ENCODE measurements at places on chromosomes 16 and 17. TPM values are rescaled to one million over a fixed set of nuclear protein-coding genes. Genes with fewer than 3 reads are reported as not detected.

- DNase-seq: peak; percentile 49
Observed at GRCh38 chr16:30748634-30749445, 615 bp downstream of the PHKG2 start.

GRCh38 chr16:88524274-88524972, 45.8 kb upstream of the ZC3H18 start:
- DNase-seq: no peak

GRCh38 chr17:17661834-17662385, 19.3 kb upstream of the RAI1 start:
- DNase-seq: no peak

DNA sequence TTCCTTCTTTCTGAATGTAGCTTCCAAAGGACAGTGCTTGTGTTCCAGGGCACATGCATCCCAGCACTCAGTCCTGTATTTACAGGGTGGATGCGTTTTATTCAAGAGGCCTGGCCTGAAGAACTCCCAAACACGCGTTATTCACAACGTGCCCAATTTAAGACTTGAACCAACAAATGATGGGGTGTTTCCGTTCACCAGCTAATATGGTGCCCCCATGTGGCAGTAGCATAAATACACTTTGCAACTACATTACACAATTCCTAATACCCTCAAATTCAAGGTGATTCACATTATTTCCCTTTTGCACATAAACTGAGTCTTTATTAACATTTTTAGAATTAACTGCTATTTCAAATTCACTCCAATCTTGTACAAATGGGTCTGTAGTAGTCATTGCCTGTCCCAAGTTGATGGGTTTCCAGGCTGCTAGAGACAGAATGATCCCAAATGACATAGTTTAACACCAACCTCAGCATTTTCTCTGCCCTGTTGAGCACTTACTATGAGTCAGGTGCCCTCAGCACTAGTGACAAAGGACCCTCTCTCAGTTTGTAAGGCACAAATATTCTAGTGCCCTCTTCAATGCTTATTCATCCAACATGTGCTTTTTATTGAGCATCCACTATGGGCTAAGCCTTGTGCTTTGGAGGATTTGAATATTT, 26.9 kb downstream of the HSD17B2 start:
- no peak for DNase-seq

DNA sequence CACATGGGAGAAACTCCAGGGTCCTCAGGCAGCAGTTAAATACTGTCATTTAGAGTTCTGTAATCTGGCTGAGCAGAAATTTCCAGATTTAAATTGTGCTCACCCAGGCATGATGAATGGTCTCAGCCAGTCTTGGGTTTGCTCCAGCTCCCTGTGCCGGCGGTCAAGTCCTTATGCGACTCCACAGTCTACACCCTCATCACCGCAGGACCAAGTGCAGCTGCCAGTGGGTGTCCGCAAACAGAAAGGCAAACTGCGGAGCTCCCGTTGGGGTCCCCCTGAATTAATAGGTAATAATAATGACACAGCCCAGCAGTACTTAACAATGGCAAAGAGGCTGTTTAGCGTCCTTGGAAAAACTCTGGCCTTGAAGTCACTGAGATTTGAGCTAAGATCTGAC, 3.9 kb upstream of the CACNG4 start:
- no peak for DNase-seq

DNA sequence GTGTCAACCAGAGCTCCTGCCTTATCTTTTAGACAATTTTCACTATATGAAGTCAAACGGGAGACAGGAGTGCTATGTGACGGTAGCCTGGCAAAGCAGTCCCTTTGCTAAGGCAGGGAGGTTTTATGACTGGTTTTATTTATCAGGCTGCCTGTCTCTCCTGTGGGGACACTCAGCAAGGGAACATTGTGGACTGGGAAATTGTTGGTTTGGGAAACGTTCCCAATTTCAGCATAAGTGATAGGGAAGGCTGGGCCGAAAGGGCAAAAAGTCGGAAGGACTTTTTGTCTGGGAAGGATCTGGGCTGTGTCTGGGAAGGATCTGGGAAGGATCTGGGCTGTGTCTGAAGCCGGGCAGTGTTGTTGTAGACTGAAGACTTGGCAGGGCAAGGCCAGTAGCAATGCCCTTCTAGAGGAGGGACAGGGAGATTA, 211.2 kb downstream of the PARN start:
- DNase-seq: no peak

DNA sequence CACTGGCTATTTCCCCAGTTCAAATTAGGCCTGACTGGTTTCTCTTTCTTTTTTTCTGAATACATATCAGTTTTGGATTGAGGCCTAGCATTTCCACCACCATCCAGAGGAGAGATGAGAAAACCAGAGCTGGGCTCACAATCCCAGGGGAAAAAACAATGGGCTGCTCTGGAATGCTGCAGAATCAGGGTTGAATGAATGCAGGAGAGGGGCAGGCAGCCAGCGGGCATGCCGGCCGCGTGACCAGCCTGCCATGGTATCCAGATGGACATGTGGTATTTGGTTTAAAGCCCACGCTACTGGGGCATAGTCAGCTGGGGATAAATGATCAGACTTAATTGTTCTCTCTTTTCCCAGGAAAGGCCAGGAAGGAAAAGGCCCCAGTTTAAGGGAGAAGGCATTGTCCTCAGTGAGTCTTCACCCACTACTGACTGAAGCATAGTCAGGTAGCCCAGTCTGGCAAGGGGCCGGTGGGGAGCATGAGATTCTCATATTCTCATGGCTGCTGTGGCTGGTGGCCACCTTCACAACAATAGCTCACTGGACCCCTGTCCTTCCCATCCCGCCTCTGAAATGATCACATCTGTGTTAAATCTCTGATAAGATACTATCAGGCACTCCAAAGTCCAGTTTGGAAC, 38.7 kb upstream of the RHOT1 start:
- no peak for DNase-seq

DNA sequence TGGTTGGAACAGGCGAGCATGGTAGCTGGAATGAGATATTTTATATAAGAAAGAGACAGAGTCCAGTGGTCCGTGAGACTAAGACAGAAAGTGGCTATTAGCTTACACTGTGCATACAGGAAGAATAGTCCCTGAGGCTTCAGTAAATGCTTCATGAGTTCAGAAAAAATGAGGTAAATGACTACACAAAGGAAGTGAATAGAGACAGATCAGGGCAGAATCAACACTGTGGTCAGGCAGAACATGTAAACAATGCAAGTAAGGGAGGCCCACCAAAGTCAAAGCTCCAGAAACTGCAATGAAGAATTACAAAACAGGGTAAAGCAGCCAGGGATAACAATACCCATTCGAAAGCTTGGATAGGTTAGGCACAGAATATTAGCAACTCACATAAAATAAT, 4.8 kb downstream of the ABCA10 start:
- DNase-seq: no peak

DNA sequence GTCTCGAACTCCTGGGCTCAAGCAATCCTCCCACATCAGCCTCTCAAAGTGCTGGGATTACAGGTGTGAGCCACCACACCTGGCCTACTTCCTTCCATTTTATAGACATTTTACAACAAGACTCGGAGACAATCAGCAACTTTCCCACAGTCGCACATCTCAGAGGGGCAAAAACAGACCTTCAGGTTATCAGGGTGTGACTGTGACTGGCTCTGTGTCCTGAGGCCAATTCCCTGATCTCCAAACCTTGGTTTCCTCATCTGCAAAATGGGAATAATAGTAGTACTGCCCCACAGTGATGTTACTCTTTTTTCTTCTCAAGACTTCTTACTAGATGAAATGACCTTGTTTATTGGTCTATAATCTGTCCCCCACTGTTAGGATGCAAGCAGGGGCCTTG, 10.8 kb upstream of the KCNH6 start:
- no peak for DNase-seq

The GPR139 gene
- total RNA-seq: not detected

DNA sequence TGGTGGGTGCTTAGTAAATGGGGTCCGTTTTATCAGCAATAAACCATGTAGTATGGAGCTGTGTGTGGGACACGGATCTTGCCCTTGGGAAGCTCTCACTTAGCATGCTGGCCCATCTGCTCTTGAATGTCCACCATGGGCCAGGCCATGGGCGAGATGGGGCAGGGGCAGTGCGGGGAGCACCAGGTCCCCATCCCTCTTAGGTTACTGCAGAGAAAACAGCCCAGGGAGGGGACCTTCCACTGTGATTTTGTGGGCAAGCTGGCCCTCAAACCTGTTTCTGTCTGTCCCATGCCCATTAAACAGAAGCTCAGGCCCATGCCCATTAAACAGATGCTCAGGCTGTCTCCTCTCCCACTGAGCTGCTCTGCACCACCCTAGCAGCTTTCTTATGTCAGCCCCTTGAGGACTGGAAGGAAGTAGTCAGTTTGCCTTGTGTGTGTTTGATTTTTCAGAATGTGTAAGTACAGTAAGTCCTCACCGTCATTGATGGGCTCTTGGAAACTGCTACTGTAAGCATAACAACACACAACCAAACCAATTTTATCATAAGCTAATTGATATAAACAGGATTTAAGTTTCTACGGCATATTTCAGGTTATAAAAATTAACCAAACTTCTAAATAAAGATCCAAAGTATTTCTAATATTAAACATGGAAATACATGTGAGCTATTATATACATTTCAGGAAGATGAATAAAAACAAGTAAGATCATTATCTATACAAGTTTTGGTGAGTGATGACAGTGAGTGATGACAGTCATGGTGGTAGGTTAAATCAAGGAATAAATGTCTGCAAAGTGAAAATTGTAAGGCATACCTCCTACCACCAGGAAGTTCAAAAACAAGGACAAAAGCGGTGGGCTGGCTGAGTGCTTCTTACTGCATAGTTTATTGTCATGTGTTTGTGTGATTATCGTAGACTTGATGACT, 11.5 kb downstream of the MPRIP start:
- no peak for DNase-seq

DNA sequence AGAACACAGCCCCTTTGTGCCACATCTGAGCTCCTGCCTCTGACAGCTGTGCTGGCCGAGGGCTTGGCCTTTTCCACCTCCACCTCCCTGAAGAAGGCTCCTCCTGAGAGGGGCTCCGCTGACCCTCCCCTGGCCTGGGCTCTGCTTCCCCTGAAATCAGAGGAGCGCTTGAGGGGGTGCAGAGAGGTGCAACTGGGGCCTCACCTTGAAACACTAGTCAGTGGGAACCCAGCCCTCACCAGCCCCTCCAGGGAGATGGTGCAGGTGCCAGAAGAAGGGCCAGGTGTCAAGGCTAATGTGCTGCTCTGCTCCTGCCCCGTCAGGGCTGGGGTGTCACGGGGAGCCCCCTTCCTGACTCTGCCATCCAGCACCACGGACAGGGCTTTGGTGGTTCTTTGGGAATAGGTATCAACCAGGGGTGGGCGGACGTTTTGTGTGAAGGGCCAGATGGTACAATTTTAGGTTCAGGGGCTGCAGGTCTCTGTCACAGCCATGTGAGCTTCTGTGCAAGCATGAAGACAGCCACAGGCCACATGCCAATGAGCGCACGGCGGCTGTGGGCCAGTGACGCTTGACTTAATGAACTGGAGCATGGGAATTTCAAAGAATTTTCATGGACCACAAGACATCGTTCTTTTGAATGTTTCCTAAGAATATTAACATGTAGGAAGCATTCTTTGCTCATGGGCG, 2.1 kb upstream of the ZG16B start:
- DNase-seq: no peak

The SLC47A2 gene
- total RNA-seq: not detected

- DNase-seq: no peak
Observed at GRCh38 chr17:73748508-73748907, 104.3 kb upstream of the SDK2 start.

DNA sequence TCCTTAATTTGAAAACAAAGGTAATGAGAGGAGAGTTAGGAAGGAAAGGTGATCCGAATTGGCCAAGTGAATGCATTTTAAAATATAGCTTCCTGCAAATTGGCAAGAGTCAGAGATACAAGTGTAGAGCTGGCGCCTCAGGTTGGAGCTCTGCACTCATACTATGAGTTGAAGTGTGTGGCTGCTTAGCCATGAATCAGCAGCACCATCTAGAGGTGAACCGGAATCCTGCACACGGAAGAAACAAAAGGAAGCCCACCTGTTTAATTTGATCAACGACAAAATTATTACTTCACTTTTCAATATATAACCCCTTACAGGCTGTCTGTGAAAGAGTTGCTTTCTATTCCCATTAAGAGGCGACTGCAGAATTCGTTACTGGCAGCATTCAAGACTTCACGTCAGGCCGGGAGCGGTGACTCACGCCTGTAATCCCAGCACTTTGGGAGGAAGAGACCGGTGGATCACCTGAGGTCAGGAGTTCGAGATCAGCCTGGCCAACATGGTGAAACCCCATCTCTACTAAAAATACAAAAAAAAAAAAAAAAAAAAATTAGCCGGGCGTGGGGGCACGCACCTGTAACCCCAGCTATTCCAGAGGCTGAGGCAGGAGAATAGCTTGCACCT, 1253.7 kb upstream of the CDH8 start:
- no peak for DNase-seq

- no peak for DNase-seq
Observed at GRCh38 chr17:19401321-19402010, 9.6 kb upstream of the RNF112 start.

The SLC12A3 gene
- 0.04 TPM for total RNA-seq

- DNase-seq: no peak
Observed at GRCh38 chr17:2421315-2422147, 20.7 kb upstream of the MNT start.

- no peak for DNase-seq
Observed at GRCh38 chr17:60077672-60078519, 825 bp downstream of the HEATR6 start.

DNA sequence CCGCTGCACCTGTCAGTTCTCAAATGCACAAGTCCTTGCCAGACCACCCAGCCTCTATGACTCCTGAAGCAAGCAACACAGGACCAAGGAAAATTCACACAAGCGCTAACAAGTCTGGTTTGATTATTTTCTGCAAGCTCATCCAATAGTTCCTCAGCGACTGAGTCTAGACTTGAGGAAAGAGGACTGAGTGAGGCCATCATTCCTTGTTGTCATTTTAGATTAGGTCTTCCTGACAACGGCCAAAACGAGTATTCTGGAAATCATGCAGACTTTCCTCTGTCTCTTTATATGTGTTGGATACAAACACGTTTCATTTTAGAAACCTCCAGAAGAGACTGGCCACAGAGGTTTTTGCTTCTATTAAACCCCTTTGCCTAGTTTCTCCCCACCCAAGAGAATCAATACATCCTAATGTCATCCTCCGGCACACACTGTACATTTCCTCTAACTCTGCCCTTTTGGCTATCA, 561 bp downstream of the CCDC47 start:
- DNase-seq: no peak

DNA sequence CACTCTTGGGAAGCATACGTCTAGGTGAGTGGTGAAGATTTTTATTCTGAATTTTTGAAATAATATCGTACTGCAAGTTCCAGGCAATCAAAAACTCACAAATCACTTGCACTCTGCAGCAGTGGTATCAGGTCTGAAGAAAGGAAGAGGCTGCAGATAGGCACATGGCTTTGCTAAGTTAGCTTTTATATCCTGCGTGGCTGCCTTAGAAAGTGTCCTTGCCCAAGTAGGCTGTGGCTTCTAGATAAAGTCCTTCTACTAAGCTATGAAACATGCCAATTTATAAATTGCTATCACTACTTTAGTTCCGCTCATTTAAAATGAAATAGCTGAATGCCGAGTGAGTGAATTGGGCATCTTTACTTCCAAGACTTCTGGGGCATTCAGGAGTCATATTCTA, 17.9 kb downstream of the WWOX start:
- DNase-seq: no peak

- no peak for DNase-seq
Observed at GRCh38 chr16:85863384-85863774, 35.6 kb upstream of the IRF8 start.
